ENCODE measurements at places on chromosomes 13 and 19. TPM values are rescaled to one million over a fixed set of nuclear protein-coding genes. Genes with fewer than 3 reads are reported as not detected.

VASP gene
- total RNA-seq, result 8.4 TPM

OVOL3 gene
- not detected for total RNA-seq

CPB2 gene
- not detected for total RNA-seq

IRGC gene
- not detected for total RNA-seq

ADGRE2 gene
- 0.16 TPM for total RNA-seq

Data from occipital lobe (tissue), 3 donors.